ENCODE measurements at places on chromosomes 6 and 20.

GRCh38 chr20:38301309-38301708 is 2.6 kb upstream of the BPI start:
- no peak for DNase-seq

GRCh38 chr20:34131491-34131890 is 19.4 kb upstream of the EIF2S2 start:
- DNase-seq, result no peak

- no peak for DNase-seq
These were observed 78.9 kb downstream of the ELOVL5 start for GRCh38 chr6:53269827-53270226.

DNA sequence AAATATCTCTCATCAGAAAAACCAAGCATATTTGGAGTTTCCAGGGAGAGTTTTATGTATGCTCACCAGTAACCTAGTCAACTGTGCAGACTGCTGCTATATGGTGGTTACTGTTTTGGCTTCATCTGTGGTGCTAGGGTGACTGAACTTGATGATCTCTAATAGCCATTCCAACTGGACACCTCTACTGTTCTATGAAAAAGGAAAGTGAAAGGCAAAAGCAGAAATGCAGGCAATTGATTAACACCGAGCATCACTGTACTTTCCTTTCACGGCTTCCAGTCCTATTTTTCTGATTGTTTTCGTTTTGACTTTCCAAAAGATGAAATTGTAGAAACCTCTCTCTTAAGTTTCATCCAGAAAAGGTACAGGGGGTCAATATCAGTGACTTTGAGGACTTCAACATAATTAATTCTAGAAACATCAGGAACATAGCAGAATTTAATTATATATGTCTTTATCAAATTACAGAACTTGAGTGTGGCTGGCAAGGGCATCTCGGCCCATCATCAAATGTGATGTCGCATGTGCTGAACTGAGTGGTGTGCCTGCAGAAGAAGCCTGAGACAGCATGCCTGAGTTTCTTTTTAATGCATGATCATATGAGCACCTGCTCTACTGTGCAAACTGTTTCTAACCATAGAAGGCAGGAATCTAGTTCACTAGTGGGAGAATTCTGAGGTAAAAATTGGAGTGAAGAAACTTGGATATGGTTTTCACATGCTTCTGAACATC is 464.3 kb upstream of the FLRT3 start:
- DNase-seq, result no peak

- no peak for DNase-seq
These were observed 36.1 kb downstream of the RNF8 start for GRCh38 chr6:37389857-37390256.

DNA sequence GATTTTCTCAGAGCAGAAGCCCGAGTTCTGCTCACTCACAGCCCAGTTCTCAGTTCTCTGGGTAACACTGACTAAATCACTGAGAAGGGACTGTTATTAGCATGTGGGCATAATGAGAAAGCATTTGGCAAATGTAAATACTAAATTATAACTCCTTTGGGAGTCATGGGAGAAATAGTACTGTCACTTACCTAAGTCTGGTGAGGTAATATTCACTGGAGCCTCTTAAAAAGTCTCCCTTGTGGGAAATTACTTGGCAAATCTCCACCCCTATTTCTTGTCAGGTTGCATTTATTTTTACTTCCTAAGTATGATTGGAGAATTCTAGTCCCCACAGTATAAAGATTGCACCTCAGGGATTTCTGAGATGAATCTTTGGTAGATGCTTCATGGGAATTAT is 254.3 kb downstream of the SLC35F1 start:
- DNase-seq, result no peak

DNA sequence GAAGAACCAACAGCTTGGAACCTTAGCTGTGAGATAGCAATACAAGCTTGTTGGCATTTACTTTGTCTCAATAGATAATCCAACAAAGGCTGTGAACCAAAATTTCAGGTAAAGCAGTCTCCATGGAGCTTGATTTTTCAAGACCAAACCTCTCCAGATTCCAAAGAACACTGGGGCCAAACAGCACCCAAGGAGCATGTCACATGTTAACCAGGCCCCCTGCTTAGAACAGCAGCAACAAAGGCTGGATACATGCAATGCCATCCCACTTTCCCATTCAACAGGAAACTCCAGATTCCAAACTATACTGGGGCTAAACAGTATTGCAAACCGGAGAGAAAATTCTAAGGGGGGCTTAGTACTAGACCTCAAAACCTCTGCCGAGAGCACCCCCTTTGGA is 15.8 kb upstream of the RNASET2 start:
- DNase-seq, result no peak

GRCh38 chr20:49508435-49509199 is 26.1 kb upstream of the KCNB1 start:
- peak; percentile 59 for DNase-seq

DNA sequence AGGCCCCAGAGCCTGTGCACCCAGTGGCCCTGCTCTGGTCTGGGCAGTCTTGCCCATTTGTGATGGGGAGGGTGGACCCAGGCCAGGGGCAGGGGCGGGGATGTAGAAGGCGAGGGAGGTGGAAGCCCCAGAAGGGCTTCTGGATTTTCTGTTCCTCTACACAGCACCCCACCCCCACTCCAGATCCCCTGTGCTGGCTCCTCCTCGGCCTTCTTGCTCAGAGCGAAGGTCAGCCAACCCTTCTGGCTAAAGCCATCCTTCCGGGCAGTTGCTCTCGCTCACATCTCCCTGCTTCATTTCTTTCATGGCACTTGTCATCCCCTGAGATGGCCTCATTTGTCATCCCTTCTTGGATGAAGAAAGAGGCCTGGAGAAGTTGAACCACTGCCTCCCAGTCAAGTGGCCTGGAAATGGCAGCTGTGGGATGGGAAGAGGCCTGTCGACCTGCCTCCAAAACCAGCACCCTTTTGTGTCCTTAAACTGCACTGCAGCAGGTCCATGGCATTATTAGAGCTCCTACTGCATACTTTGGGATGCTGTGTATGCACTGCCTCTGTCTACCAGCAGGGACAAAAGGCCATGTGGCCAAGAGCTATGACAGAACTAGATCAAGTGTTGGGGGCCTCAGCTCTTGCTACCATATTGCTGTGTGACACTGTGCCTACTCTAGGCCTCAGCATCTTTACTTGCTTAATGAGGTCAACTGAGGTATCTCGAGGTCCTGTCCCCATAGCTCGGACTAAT is 19.9 kb downstream of the PEDS1 start:
- no peak for DNase-seq

DNA sequence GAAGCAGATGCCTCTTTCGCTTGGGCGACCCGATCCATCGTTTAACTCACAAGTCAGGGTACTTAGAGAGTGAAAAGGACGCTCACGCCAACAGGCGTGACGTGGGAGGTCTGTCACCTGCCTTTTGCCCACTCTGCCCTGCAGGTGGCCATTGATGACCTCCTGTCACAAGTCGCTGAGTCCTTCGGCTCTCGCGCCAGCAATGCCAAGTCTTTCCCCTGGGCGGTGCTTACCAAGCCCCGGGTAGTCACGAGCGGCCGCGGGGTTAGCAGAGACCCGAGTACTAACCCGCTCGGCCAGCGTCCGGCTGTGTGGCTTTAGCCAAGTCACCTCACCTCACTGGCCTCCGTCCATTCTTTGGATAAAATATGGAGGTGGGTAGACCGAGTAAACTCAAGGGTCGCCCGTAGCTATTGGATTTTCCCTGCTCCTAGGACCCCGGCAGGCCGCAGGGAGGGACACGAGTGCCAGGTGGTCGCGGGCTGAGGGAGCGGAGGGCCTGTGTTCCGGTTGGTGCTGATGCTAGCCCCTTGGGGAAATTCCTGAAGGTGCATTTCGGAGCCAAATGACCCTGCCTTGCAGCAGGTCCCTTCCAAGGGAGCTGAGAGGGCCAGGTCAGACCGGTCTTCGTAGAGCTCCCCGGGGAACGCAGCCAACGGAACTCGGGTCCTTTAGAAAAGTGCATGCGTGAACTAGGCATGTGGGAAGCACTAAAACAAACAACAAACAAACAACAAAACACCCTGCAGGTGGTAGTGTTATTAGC is 668 bp downstream of the PKIB start:
- DNase-seq, result peak; percentile 10

DNA sequence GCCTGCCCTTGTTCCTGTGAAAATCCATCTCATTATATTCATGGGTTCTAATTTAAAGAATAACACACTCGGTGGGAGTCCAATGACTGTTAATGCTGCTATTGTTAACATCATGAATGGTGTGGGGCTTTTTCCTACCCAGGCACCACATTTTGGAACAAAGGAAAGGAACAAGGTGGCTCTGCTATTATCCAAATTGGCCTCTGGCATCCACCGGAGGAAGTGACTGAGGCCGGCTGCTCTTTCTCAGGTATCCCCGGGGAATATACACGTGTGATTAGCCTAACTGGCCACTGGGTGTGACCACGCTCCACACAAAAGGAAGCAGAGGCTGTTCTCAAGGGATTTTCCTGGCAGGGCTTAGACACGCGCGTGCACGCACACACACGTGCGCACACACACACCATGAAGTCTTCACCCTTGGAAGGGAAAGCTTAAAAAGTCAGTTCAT is 601.2 kb upstream of the ARID1B start:
- no peak for DNase-seq

- DNase-seq, result peak; percentile 96
These were observed 154.3 kb downstream of the MRPL14 start for GRCh38 chr6:43972913-43973300.

GRCh38 chr20:14507711-14508110 is 170.3 kb upstream of the FLRT3 start:
- peak; percentile 33 for DNase-seq

GRCh38 chr6:25601800-25602673 is 50.0 kb upstream of the SCGN start:
- peak; percentile 56 for DNase-seq

- DNase-seq, result no peak
These were observed 3.3 kb downstream of the CST11 start for GRCh38 chr20:23449421-23449820.

DNA sequence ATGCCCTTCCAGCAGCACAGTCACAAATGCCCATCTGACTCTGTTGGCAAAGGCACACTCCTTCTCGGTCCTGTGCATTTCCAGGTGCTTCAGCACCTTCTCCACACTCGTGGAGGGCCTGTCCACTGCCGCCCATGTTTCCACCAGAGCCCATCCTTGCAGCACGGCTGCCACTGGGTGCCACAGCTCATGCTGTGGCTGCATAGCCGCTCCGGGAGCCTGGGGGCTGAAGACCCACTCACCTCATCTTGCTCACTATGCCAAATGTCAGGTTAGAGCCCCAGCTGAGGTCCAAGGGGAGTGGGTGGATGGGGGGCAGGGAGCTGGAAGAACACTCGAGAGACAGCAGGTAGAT is 6.9 kb downstream of the ZKSCAN3 start:
- no peak for DNase-seq

DNA sequence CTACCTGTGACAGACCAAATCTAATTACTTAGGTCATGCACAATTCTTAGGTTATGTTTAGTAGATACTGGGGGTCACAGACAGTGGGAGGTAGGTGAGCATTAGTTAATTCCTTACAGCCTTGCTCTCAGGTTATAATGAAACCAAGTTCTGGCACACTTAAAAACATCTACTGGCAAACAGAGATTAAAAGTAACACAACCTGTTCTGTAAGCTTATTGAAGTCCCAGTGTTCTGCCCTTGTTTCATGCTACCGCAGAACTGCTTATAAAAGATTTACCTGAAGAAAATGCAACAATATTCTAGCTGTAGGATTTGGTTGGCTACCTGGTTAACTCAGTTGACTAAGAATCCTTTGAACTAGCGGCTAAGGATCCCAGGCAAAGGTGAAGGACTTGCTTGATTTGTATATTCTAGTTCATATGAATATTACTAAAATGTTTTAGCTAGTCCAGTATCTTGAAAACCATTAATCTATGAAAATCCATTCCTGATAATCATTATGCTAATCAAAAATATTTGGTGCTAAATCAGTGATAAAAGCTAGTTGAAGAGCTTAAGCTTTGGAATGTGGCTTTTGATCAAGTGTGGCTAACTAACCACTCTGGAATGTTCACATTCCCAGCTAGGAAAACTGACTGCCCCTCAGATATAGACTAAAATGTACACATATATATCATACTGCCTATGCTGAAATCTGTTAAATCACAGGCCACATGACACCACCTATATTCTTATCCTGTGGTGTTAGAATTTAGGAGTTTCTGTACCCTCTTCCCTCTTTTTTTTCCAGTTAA is 7.2 kb downstream of the PEX3 start:
- DNase-seq, result peak; percentile 12

DNA sequence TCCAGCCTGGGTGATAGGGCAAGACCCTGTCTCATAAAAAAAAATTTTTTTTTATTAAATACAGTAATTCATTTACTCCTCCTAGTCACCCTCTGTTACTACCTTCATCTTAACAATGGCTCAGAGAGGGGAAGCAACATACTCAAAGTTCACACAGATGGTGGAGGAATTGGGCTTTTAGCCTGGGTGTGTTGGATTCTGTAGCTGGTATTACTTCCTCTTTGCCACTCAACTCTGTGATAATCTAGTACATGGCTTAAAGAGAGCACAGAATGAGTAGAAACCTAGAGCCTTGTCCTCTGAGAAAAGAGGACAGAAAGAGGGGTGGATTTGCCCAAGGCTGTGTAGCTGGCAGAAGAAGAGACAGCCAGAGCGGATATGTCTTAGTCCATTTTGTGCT is 96.6 kb downstream of the DLGAP4 start:
- no peak for DNase-seq

- no peak for DNase-seq
These were observed 44.3 kb upstream of the BCLAF1 start for GRCh38 chr6:136333824-136334464.

DNA sequence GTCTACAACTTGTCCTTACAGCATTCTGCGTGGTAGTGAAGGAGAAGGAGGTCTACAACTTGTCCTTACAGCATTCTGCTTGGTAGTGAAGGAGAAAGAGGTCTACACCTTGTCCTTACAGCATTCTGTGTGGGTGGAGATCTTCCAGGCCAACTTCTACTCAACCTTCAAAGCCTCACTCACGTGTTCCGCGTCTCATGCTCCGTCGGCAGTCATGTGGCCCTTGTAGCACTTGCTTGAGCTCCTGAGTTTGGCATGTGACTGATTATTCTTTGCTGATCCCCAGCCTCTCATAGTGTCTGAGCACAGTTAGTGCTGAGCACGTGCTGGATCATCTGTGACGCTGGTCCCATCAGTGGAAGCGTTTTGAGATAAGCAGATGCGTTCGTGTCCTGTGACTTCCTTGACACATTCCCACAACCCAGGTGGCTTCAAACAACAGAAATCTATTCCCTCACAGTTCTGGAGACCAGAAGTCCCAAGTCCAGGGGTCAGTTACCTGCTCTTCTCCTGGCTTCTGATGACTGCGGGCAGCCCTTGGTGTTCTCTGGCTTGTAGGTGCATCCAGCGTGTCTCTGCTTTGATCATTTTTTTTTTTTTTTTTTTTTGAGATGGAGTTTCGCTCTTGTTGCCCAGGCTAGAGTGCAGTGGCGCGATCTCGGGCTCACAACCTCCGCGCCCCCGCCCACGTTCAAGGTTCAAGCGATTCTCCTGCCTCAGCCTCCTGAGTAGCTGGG is 2.6 kb downstream of the SS18L1 start:
- DNase-seq, result no peak

Measured in umbilical cord (tissue), 2 donors.